Stimulated activated CD8-positive, alpha-beta memory T cell treated with anti-CD3 and anti-CD28 coated beads, Interleukin-4, amount 100 ng/mL, for 1 hour (primary cell): ENCODE measurements at places on chromosomes 7 and 10.

GRCh38 chr10:94251568-94251967 lies 111.2 kb downstream of the NOC3L start:
- no peak for DNase-seq

- no peak for DNase-seq
These were observed 25.2 kb downstream of the VCL start for GRCh38 chr10:74022926-74023629.

- no peak for DNase-seq
These were observed 40.9 kb downstream of the PDSS1 start for GRCh38 chr10:26738301-26738911.

DNA sequence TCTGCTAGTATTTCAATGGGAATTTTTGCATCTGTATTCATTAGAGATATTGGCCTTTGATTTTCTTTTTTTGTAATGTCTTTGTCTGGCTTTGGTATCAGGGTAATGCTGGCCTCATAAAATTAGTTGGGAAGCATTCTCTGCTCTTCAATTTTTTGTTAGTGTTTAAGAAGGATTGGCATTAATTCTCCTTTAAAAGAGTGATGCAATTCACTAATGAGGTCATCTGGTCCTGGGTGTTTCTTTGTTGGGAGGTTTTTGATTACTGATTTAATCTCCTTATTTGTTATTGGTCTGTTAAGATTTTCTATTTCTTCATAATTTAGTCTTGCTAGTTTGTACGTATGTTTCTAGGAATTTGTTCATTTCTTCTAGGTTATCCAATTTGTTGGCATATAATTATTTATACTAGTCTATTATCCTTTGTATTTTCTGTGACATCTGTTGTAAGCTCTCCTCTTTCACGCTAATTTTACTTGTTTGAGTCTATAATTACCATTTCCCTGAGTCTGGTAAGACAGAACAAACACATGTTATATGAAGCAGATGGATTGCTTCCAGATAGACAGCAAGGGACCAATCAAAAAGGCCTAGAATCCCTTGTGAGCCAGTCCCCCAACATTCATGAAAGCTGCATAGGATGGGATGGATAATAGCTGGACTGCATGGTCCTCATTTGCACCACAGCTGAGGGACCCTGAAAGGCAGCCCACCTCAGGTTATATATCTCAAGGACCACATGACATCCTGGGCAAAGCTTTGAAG lies 54.4 kb downstream of the MTPAP start:
- no peak for DNase-seq

GRCh38 chr7:24866004-24866615 lies 108.8 kb upstream of the GSDME start:
- no peak for DNase-seq

- no peak for DNase-seq
These were observed 57.6 kb downstream of the MMRN2 start for GRCh38 chr10:86899670-86900276.

DNA sequence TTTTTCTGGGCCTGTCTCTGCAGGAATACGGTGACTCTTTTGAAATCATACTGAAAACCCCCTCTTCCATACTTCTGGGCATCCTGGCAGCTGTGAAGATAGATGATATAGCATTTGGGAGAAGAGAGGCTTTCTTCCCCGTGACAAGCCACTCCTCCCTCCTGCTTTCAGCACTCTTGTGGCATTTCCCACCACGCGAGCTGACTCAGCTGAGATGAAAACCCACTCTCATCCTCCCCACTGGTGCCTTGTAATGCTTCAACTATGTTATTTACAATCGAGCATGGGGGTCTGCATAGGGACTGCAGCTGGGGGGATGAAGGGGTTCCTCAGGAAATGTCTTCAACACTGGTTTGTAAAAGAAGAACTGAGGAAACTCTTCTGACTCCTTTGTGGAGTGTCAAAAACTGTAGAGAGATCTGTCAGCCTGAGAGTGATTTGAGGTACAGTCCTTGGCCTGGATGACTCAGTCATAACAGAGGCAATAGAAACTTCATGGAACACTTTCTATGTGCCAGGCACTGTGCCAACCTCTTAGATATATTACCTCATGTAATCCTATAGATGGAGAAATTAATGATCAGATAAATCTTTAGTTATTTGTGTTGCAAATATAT lies 1.7 kb upstream of the TBATA start:
- DNase-seq, result no peak

DNA sequence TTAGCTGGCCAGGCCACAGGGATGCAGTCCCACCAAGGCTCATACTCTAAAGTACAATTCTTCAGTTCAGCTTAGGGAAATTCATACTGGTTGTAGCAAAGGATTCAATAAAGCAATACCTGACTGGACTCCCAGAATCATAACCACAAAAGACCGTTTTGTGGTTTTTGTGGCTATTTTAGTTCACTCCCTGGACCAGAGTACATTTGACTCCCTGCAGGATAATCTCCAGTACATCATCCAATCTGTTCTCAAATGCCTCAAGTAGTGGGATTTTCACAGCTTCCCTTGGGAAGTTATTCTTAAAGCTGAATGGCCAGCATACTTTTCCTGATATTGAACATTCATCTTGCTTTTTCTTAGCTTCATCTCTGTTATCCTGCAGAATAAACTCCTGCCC lies 29.3 kb upstream of the YAE1 start:
- no peak for DNase-seq

GRCh38 chr10:102975483-102976379 lies 57.6 kb downstream of the CNNM2 start:
- no peak for DNase-seq

GRCh38 chr7:158460665-158461064 lies 127.0 kb downstream of the PTPRN2 start:
- DNase-seq, result no peak

GRCh38 chr7:45421806-45422205 lies 152.4 kb upstream of the ADCY1 start:
- no peak for DNase-seq

DNA sequence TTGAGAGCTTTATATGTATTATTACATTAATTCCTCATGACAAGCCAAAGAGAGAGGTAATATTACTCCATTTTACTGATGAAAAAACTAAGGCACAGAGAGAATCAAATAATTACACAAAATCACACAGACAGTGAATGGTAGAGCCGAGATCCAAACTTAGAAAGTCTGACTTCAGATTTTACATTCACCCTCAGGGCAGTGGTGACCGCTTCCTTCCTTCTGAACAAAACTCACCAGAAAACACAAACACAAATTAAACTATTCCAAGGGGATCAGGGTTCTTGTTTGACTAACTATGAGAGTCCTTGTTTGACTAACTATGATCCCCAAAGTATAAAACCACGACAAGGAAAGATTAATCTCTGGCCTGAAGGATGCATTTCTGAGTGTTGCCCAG lies 67.9 kb upstream of the PTN start:
- no peak for DNase-seq

DNA sequence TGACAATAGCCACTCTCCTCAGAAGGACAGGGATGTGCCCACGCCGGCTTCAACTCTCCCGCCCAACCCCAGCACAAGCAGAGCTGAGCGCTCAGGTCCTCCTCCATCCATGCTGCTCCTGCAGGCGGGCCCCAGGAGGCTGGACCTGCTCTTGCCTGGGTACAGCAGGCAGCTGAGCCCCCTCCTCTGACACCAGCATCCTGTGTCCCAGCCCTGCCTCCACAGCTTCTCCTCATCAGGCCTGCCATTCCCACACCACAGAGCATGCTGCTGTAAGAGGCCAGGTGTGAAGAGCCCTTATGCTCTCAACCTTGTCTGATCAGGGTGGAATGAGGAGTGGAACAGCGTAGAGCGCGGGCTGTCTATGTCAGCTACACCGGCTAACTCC lies 302.2 kb downstream of the PTPRN2 start:
- no peak for DNase-seq

DNA sequence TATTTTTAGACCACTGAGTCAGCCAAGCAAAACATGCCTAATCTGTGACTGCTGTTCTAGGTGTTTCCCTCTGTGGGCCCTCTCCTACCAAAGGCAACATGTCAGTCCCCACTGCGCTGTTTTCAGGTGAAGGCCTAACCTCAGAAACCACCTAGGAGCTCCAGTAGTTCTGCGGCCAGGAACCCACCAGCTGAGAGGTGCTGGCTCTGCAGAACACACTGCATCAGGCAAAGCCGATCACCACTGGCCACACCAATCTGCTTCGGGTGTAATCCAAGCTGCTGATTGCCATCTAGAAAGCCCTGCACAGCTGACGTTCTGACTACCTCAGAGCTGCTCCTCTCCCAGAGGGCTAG lies 14.9 kb downstream of the CAMK2G start:
- no peak for DNase-seq

DNA sequence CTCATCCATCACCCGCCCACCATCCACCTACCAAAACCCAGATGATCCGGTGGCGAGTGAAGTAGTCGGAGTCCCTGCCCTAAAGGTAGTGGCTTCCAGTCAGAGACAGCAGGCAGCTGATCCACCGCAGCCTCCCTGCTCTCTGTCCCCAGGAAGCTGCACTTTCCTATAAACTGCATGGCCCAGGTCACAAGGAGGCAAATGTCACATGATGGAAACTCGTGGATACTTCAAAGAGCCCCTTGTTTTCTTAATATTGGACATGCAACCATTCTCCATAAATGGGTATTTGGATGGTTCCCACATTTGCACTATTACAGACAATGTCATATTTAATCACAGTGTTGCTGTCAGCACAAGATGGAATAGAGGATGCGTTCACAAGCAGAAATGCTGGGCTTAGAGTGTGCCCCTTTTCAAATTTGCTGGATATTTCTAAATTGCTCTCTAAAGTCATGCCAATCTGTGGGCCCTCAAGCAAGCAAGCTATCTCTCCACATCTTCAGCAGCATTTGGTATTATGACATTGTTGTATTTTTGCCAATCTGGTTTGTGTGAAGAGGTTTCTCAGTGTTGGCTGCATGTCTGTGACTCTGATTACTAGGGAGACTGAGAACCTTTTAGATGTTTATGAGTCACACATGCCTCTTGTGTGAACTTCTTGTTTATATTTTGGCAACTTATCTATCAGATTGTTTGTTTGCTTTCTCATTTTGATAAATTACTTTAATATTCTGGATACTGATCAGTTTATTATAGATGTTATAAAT lies 822.0 kb downstream of the TNS3 start:
- DNase-seq, result no peak

DNA sequence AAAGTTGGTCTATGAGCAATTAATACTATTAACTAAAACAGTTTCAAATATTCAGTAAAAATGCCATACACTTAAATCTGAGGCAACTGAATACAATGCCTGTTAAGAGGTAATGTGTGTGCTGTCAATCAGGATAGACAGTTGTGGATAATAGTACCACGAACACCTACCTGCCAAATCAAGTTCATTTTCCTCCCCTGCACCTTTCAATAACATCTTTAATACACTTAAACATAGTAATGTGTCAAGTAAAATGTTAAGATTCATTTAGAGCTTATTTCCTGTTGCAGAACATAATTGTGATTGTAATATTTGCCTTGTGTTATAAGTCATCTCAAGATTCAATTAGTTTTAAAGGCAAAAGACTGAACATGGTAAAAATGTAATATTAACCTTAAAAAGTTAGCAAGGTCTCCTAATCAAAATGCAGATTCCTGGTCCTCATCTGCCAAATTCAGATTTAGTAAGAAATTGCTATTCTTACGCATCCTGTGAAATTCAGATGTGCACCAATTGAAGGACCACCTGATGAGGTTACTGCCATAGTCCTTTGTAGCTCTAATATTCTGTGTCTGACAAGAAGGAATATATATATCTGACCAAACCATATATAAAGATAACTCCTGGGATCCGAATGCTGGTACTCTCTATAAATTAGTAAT lies 37.1 kb downstream of the COL1A2 start:
- DNase-seq, result no peak

DNA sequence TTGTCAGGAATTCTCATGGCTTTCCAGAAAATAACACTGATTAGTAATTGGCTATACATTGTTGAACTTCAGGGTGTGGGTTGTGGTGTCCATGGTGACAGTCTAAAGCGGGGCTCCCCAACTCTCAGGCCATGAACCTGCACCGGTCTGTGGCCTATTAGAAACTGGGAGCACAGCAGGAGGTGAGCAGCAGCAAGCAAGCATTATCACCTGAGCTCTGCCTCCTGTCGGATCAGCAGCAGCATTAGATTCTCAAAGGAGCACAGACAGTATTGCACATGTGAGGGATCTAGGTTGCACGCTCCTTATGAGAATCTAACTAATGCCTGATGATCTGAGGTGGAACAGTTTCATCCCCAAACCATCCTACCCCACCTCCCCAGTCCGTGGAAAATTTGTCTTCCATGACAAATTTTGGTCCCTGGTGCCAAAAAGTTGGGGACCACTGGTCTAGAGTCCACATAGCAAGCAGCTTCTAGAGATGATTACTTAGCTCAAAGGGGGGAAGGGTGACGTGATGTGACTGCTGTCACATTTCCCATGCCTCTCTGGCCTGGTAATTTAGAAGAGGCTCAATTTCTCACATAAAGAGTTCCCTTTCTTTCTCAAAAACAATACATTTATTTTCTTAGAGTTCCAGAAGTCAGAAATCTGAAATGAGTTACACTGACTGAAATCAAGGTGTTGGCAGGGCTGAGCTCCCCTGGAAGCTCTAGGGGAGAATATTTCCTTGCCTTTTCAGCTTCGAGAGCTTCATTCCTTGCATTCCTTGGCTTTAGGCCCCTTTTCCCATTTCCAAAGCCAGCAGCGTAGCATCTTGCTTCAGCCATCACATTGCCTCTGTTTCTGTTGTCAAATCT lies 17.6 kb upstream of the FAM221A start:
- no peak for DNase-seq

GRCh38 chr7:36441344-36442022 lies 51.8 kb downstream of the ANLN start:
- DNase-seq, result no peak

DNA sequence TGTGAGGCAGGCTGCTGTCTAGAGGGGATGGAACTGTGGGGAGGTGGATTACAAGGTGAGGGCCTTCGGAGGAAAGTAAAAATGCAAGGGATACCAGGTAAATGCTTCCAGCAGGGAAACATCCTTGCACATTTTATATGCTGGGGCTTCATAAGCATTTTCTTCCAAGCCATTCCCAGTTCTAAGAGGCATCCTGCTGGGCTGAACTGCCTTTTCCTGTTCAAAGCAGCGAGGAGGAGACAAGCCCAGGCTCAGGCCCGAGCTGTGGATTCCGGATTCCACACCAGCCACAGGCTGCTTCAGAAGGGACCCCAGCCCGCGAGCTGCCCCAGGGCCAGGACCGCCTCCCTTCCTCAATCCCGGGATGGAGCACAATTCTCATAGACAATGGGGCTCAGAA lies 249.7 kb downstream of the TNS3 start:
- DNase-seq, result no peak
